Activated T-cell treated with anti-CD3 and anti-CD28 coated beads for 1 hour (primary cell): ENCODE measurements at places on chromosomes 2 and 18.

DNA sequence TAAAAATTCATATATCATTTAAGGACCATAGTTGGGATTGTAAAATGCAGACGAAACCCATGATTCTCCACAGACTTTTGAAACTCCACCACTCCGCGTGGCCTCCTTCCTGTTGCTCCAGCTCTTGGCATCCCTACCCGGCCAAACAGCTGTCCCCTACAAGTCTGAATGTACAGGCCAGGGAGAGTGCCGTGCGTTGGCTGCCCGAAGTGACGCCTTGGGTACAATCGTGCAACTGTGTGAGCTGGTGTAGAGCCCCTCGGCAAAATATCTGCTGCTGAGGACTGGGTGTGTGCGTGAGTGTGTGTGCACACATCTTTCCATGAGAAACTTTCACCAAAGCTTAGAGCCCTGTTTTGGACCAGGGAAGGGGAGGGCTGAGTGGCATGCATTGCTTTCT is 43.8 kb upstream of the ZNF516 start:
- DNase-seq = no peak

DNA sequence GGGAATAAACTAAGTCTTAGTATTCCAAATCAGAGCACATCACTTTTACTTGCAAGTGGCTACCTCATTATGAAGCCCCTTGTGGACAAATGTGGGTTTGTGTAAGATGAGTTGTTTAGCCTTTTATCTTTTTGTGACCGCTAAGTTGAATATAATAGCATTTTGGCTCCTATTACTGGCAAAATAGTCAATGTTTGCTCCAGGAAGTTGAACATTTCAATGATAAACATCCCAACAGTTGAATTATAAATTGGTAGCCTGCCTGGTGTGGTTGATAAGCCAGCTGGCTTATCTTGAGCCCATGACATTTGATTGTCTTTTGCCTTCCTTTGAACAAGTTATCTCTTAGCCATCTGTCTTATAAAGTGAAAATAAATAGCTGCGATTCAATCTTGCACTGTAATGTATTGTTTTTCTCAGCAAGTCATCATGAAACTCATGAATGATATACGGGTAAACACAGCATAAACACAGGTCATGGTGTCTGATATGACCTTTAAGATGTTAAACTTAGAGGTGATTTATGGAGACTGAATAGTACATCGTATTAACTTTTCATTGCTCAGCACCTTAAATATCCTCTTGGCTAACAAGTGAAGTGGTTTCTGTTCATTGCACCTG is 338.4 kb downstream of the SOCS6 start:
- no peak for DNase-seq

- no peak for DNase-seq
These were observed 25.3 kb upstream of the RPL31 start for GRCh38 chr2:100976645-100977391.

GRCh38 chr2:239312081-239312511 is 88.7 kb downstream of the HDAC4 start:
- no peak for DNase-seq

DNA sequence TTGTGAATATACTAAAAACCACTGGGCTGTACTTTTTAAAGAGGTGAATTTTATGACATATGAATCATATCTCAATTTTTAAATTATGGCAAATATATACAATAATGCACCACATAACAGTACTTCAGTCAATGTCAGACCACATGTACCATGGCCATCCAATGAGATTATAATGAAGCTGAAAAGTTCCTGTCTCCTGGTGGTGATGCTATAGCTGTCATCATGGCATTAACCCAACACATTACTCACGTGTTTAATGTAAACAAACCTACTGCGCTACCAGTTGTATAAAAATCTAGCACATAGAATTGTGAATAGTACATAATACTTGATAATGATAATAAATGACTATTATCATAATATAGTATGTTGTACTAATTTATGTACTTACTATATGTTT is 77.6 kb upstream of the ID2 start:
- DNase-seq = no peak

DNA sequence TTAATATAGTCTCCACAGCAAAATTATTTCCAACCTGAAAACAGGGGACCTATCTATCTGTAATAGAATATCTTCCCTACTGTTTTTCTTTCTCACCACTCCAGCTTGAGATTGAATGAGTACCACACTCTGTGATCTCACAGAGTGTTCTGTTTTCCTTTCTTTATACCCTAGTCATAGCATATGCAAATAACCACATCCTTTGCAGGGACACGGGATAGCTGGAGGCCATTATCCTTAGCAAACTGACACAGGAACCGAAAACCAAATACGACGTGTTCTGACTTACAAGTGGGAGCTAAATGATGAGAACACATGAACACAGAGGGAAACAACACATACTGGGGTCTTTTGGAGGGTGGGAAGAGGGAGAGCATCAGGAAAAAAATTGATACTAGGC is 224.7 kb downstream of the SLC8A1 start:
- no peak for DNase-seq

- no peak for DNase-seq
These were observed 277.3 kb downstream of the MBD2 start for GRCh38 chr18:53947092-53947640.

DNA sequence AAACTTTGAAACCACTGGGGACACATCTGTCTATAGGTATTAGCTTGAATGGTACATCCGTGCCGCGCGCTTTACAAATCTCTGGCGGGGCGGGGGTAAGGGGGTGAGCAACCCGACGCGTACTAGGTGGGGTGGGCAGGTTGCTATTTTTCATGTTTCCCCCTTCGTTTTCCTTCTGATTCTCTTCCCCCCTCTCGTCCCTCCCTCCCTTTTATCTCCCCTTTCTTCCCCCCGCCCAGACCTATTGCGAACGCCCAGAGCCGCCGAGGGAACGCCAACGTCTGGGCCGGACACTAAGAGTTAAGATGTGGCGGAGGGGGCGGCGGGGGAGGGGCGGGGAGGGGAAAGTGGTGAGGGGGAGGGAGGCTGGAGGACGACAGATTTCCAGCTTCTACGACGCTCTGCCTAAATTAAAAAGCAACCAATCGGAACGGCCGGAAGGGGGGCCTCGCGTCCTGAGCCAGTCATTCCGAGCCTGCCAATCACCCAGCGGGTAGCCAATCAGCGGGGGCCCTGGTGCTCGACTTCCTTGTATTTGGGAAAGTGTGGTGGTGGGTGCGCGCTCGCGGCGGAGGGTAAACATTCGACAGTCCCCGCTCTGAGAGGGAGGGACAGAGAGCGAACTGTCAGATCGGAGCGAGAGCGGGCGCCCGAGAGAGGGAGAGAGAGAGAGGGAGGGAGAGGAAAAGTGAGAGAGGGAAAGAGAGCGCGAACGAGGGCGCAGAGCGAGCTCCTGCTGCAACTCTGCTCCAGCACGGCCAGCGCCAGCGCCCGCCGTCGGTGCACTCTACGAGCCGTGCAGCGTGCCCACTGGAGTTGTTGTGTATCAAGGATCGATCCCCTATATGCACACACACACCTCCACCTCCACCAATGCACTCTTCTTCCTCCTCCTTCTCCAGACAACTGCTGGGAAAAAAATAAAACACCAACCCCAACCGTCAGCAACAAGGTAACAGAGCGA is at the start of gene POU3F3:
TSS of gene POU3F3 (plus strand) at position 582 of the 964 bp plus-strand sequence. CDS start 1,396 bp downstream, outside the sequence.
- DNase-seq = no peak

DNA sequence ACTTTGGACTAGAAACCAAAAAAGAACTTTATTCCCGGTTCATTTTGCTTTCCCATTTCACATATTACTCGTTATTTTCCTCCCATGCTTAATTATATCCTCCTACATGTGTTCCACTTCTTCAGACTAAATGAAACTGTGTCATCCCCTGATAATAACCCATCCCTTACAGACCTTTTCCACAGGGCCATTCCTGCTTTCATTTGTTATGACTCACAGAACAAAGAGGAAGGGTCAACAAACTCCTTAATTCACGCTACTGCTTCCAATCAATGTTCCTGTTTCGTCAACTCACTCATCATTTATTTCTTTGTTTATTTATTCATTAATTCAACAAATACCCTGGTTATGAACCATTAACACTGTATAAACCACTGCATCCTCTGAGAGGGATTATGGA is 104.5 kb downstream of the ZEB2 start:
- no peak for DNase-seq
